ENCODE measurements at places on chromosomes 11 and 22. TPM values are rescaled to one million over a fixed set of nuclear protein-coding genes. Genes with fewer than 3 reads are reported as not detected.

GRCh38 chr11:973237-973636, 47.6 kb downstream of the AP2A2 start:
- DNase-seq, result no peak

- no peak for DNase-seq
Observed at GRCh38 chr11:104476454-104476853, 312.5 kb upstream of the PDGFD start.

DNA sequence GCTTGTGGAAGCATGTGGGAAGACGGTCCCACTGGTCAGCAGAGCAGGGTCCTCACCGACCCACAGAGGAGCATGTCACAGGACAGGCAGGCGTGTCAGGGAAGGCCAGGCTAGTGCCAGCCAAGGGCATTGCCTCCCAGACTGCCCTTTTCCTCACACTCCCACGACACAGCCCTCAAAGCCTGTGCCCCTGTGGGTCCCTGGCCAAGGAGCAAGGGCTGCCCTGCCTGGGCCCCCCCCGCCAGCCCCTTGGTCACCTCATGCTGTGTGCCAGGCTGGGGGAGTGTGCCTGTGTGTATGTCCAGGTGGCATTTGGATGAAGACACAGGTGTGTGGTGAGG, 74.7 kb downstream of the MED15 start:
- DNase-seq, result no peak

GRCh38 chr22:46084376-46084775, 66.0 kb upstream of the PPARA start:
- peak; percentile 54 for DNase-seq

Gene PHOX2A
- not detected for total RNA-seq

Gene SHISA8
- 0.78 TPM for total RNA-seq

DNA sequence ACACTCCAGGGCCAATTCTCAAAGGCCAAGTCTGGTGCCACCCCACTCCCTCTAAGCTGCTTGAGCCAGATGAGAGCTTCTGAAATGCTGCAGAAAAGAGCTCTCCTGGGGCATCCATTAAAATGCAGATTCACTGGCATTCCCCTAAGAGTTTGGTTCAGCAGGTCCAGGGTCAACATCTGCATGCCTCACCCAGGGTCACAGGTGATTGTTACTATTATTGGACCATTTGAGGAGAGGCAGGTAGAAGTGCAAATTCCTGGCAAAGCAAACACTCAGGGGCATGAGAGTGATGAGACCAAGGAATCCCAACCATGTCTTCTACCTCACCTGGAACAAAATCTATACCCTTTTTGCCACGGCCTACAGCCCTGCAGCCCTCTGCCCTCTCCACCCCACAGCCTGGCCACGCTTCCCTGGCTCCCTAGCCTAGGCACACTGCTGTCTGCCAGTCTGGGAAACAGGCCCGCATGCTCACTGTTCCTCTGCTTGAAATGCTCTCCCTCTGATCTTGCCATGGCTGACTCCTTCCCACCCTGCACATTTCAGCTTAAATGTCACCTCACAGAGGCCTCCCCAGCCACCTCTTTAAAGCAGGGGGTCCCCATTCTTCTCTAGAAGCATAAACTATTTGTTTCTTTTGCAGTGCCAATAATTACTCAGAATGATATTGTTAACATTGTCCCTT, 4.4 kb upstream of the P2RX6 start:
- no peak for DNase-seq

Gene MS4A4A
- total RNA-seq, result not detected

DNA sequence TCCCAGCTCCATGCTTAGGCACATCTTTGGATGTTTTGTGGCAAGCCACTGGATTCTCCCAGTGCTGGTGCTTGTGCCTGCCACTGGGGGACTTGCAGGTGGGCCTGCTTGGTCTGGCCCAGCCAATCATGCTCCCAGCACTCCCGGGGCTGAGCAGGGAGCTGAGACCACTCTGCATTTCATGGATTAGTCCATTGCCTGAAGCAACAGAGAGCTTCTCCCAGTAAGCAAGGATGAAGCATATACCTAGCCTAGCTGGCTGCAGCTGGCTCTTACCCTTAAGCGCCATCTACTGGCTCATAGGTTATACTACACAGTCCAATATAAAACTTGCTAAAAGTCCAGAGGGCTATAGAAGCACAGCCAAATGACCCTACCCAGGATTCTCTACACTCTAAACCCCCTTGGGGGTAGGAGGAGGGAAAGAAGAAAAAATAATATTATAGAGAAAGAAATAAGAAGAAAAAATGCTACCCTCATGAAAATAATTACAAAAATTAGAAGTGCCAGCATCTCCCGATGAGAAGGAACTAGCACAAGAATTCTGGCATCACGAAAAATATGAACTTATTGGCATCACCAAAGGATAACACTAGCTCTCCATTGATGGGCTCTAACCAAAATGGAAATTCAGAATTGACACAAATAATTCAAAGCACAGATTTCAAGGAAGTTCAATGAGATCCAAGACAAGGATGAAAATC, 275.3 kb downstream of the C11orf87 start:
- DNase-seq, result no peak

GRCh38 chr11:31646216-31646615, 136.6 kb downstream of the ELP4 start:
- DNase-seq, result no peak

DNA sequence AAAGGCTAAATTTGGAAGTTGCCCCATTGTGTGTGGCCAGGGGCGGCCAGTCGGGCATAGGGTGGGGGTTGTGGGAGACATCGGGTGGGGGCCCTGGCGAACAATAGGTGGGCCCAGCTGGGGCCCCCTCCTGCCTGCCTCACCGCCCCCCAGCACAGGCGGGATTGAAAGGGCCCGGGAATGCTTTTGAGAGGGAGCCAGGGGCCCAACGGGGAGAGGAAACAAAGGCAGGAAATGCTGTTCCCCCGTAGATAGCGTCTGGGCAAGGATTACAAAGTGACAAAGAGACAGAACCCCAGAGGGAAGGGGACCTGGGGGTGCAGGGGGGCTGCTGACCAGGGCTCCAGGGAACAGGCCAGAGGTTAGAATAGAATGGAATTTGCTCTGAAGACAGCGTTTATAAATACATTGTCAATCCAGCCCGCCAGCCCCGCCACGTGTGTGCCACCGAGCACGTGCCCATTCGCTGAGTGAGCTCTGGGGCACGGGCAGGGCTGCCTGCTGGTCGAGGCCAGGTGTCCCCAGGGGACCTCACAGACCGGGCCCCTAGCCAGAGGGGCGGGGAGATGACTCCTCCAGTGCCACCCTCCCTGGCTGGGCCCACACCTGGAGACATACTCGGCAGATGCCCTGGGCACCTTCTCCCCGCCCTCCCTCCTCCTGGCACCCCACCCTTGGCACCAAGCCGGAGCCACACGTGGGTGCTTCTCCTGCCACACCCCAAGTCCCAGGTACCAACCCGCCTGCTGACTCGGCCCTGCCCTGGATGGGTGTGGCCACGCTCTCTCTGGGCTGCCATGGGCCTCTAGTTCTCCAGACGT, 9.7 kb downstream of the PDGFB start:
- DNase-seq, result no peak

GRCh38 chr22:46801331-46801811, 38.9 kb downstream of the TBC1D22A start:
- DNase-seq, result no peak
